ENCODE measurements at places on chromosomes 7 and 10.

DNA sequence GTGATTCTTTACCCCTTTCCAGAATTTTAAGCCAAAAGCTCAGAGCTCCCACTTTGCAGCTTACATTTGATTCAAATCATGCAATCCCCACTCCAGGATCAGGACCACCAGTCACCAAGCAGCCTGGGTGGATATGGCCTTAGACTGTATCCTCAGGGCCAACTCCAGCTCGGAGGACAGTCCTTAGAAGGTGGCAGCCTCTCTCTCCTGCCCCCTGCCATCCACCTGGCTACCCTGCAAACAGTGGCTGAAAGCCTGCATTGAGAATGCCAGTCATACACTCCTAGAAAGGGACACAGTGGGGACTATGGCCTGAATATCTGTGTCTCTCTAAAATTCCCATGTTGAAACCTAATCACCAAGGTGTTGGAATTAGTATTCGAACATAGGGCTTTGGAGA, 50.0 kb upstream of the KCNMA1 start:
- no peak for DNase-seq

- DNase-seq = no peak
Observed at GRCh38 chr7:16989811-16990413, 108.1 kb upstream of the AGR3 start.

DNA sequence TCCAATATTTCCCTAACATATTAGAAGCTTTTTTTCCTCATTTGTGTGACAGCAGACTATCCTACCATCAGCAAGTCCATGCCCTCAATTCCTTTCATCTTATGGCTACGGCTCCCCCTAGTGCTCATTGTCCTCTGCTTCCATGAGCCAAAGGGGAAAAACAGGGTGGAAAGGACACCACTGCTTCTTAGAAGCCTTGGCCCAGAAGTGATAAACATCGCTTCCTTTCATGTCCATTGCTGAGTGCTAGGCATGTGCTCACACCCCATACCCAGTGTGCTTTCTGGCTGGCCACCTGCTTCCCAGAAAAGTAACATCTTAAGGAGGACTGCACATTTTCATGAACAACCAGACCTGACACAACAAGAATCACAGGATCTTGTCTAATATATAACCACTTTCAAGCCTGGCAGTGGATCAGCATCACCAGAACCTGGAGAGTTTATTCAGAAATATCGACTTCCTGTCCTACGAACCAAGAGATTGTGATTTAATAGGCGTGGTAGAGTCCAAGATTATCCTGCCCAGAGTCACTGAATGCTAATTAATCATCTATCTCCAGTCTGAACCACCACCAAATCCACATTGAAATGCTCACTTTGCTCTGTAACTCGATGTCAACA, 650.5 kb upstream of the SORCS1 start:
- no peak for DNase-seq

- no peak for DNase-seq
Observed at GRCh38 chr10:132130286-132131265, 56.2 kb upstream of the DPYSL4 start.
